Progenitor cell of endocrine pancreas (in vitro differentiated cells): ENCODE measurements at places on chromosomes 1 and 21. TPM values are rescaled to one million over a fixed set of nuclear protein-coding genes. Genes with fewer than 3 reads are reported as not detected.

Gene TSPAN2
- 22.5 and 27.2 TPM in 2 replicates for total RNA-seq

DNA sequence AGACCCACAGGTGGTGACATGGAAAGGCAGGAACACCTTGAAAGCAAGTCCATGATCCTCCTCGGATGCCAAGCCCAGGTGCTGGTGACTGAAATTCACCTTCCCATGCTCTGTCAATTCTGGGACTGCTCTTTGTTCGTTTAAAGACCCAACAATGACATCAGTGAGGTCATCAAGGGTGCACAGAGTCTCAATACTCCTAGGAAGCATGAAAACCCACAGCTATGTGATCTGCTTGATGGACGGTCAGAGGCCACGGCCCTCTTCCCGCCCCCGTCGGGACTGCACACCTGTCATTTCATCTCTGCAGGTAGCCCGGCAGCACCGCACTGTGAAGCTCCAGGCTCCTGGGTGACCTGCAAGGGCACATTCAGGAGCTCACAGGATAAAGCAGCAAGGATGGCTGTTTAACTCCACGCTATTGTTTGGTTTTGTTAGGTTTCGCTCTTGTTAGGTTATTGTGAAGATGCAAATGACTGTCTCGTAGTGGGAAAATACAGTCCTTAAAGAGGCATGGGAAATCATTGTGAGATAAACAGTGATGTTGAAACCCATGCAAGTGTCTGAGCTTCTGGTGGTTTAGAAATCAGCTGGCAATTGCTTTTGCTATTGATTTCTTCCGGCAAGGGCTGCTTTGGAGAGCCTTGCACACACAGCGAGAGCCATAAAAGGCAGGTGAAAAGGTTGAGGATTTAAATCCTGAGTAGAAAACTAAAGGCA, 124.8 kb upstream of the AJAP1 start:
- DNase-seq = no peak

GRCh38 chr1:158285756-158286241, 3.9 kb upstream of the CD1C start:
- DNase-seq = no peak

- no peak for DNase-seq
Measured at GRCh38 chr1:223760833-223761232, 48.5 kb downstream of the CAPN2 start.
